Activated naive CD4-positive, alpha-beta T cell treated with anti-CD3 and anti-CD28 coated beads, Interleukin-2, amount 10 ng/mL, durations not matched to agents 7 days and 5 days (primary cell): ENCODE measurements at places on chromosomes 12 and 14.

DNA sequence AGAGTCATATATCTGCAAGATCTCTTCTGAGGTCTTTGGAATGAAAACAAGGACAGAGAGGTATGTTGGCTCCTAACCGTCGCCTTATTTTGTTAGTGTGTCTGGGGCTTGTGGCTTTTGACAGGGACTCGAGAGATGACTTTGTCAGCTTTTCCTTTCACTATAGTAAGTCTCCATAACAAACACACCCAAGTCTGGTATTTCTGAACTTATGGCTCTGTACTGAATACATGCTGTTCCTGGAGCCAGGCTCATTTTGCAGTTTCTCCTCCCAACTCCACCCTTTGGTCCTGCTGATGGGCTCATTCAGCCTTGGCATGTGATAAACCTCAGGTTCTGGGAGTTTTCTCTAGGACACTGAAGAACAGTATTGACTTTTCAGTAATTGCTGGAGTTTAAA is 27.7 kb upstream of the TMED10 start:
- DNase-seq = no peak

DNA sequence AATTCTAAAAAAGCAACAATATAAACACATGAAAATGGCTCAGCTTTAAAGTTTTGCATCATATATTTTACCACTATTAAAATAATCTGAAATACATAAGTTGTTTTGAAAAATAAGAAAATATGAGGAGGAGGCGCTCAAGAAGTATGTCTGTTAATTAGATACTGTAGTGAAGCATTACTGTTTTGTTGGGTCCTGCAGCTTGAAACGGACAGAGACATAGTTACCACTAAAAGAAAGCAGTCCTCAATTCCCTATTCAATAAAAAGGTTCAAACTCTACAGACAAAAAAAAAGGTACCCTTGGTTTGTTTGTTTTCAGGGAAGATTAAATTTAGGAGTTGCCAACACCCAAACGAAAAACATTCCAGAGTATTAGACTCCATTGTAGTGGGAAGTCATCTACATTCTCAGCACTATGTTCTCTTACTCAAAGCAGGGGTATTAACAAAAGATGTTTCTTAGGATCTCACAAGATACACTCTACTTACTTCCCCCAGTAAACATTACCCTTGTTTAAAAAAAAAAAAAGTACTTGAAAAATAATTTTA is 3.0 kb downstream of the PAWR start:
- no peak for DNase-seq

DNA sequence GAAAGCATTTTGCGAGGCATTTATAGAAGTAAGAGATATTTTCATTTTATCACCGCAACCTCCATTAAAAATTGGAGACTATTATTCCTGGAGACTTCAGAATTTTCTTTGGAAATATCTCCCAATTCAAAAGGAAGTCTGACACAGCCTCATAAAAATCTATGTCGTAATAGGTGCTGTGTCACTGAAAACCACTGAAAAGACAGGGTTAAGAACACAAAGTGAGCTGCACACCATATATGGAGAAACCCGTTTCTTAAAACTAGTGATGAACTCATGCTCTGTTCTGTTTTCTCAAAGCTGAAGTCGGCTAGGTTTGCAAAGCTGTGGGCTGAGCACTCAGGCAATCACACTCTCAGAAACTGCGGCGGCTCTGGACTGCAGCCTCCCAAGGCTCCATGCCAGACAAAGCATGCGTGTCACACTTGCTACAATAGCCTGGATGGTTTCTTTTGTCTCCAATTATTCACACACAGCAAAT is at the start of gene GLIPR1:
Gene GLIPR1, plus strand, starts transcription at position 287 of the 481 bp plus-strand sequence. Its CDS starts 126 bp downstream, at position 413.
- peak; percentile 76 for DNase-seq

- DNase-seq = no peak
Measured at GRCh38 chr12:131312793-131313545, 359.3 kb downstream of the ADGRD1 start.

DNA sequence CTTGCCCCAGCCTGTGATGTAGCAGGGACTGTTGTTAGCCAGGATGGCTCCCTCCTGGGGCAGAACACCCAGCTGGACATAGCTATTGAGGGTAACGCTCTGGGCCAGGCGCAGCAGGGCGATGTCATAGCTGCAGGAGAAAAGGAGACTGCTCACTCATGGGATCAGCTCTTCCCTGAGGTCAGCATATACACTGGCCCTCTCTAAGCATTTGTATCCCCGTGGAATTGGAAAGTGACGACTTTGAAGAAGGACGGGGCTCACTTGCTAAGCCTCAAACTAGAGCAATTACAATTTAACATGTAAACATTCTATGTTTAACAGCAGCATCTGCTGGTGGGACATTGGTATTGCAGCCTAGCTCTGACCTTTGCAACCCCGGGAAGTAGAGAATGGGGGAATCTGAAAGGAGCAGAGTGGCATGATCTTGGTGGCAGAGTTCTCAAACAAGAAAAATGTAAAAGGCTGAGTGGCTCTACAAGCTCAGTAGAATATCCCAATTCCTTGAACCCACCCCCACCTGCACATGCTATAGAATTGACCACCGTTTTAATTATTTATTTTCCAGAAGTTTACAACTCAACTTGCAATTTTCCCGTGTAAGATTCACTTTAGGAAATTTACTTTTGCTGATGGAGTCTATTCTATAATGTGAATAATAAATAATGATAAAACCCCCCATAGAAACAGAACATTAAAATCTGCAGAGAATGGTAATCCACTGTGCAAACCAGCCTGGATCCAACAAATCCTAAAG is 5.0 kb downstream of the CELA1 start:
- DNase-seq = peak; percentile 82

GRCh38 chr12:1703771-1704722 is 13.2 kb downstream of the ADIPOR2 start:
- DNase-seq = no peak

- no peak for DNase-seq
Measured at GRCh38 chr12:91947459-91947858, 198.2 kb downstream of the BTG1 start.

DNA sequence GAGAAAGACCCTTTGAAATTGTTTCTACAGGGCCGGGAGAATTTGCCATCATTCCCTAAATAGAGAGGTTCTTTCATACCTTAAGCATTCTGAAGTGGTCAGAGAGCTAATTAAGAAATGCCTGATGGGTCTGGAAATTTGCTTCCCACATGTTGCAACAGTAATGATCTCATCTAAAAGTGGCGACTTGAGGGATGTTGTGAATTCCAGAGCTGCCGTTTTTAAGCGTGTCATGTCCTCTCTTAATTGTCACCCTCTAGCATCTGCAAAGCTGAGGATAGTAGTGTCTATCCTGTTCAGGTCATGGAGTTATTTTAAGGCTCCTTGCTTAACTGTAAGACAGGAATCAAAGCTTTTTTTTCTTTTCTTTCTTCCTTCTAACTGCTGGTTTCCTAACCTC is 60.4 kb downstream of the FOS start:
- no peak for DNase-seq

- peak; percentile 45 for DNase-seq
Measured at GRCh38 chr14:68379510-68380328, 413.1 kb downstream of the ZFP36L1 start.

GRCh38 chr12:6777386-6777785 is 5.1 kb downstream of the LAG3 start:
- no peak for DNase-seq

GRCh38 chr12:73053893-73054292 is 781.7 kb downstream of the TRHDE start:
- DNase-seq = no peak

DNA sequence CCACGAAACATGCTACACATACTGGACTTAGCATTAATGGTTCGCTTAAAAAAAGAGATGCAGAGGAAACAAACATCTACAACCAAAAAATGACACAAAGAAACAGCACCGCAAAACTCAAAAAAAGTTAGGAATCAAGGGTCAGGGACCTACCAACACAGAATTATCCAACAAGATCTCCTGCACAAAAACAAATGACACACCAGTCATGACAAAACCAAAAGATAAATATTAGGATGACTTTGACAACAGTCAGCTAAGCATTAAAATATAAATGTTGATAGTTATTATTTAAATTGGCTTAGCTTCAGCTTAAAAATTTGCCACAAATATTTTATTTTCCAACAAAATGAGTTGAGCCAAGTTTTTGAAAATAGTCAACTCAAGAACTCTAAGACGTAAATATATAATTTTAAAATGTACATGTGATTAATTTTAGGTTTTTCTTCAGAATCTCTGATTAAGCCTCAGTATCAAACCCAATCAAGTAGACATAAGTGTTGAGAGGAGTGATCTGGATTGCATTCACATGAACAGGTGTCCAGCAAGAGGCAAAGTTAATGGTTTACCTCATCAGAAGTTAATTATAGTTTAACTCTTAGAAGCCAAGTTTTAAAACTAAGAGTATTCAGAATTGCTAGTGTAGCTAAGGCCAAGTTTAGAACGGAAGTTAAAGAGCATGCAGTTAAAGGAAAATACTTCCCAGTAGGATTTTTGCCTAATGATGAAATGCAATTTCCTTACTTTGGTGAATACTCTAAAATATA is 79.9 kb downstream of the HEATR5A start:
- DNase-seq = no peak

GRCh38 chr14:50311337-50311971 is 575 bp downstream of the L2HGDH start:
- no peak for DNase-seq

DNA sequence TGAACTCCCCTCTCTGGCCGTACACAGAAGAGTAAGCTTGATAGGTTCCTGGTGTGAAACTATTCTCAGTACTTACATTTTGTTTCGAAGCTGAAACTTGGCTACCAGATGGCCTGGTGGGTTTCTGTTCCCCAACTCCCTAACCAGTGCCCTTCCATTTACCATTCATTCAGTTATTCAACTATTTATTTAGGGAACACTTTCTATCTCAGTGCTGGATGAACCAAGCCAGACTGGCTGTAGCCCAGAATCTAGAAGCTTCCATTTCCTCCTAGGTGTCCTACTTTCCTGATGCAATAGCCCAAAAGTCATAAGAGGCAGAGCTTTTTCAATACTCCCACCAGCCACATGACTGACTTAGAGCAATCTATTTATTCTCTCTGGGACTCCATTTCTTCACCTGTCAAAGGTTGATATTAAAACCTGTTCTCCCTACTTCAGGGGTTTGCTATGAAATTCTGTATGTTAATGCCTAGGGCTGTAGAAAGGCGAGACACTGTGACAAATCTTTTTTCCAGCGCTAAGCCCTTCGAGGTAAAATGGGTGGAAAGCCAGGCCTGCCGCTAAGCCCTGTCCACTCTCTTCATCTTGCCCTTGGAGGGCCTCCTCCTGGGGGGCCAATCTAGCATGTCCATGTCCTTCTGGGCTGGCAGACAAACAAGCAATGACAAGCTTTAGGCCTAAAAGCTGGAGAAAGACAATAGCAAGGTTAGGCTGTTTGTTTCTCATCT is 8.1 kb upstream of the IRF2BPL start:
- DNase-seq = no peak

- DNase-seq = no peak
Measured at GRCh38 chr14:58078068-58078467, 73.9 kb downstream of the ARMH4 start.

- peak; percentile 21 for DNase-seq
Measured at GRCh38 chr14:106848330-106849121, 1322.1 kb downstream of the TMEM121 start.

- no peak for DNase-seq
Measured at GRCh38 chr12:18629916-18630315, 107.9 kb downstream of the PLCZ1 start.

DNA sequence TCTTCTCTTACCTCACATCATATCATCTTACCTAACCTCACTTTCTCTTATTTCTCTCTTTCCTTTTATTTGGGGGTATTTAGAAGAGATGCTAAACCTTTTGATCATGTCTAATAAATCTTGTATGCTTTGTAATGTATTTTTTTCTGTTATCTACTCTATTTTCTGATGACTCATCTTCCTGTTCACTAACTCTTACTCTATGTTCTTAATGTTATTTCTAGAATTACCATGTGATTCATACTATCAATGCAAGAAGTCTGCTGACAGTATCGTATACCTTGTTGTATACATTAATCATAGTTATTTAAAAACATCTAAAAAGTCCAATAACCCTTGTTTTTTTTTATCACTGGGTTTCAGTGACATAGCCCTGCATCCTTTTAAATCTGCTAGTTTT is 62.3 kb downstream of the MGAT4C start:
- DNase-seq = no peak

- DNase-seq = no peak
Measured at GRCh38 chr14:100289916-100290606, 16.2 kb downstream of the SLC25A29 start.

DNA sequence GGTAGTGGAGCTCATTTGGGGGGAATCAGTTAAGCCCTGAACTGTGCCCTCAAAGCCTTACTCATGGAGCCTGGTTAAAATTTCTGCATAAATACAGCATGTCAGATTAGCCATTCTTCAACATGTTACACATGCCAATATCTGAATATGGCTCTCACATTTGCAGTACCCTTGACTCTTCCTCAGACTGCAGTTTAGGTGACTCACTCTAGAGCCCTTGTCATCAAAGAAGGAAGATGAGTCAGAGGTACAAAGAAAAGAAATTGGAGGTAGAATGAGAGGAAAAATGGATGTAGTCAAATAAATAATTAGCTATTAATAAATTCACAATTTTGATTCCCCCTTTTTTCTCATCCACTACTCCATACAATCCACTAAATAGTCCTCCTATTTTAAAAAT is 23.6 kb upstream of the OR4K2 start:
- DNase-seq = no peak

DNA sequence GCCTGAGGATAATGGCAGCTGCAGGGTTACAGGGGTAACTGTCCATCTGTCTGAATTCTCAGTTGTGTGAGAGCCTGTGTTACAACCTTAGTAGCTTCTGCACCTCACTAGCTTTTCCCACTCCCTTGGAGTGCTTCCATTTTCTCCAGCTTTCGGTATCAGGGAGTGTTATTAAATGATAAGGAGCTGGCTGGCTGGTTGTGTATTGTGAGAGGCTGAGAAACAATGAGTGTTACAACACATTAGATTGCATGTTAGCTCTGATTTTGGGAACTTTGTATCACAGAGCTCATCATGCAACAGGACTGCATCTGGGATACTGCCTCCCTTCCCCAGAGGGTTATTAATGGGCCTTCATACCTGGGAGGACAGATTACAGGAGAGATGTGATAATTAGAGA is 723.7 kb downstream of the DIO2 start:
- DNase-seq = no peak

DNA sequence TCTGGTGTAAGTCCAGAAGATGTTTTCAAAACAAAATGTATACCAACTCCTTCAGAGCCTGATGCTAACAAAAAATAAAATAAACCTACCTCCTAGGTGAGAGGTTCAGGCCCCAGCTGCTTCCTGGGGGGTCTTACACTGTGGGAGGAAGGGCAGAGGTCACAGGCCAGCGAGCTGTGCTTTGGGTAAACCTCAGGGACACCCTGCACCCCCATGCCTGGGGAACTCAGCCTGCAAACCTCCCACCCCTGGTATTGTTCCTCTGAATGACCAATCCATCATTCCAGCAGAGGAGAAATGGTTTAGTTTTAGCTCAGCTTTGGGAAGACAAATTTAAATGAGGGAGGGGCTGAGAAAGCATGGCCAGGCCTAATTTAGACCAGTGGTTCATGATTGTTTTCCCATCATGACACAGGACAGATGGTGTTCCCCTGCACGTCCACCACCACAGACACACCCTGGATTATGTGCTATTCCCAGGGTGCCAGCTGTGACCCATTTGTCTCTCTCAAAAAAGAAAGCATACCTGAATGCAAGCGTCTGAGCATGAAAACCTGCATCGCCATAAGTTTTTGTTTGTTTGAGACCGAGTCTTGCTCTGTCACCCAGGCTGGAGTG is 14.5 kb upstream of the TFCP2 start:
- DNase-seq = no peak
